ENCODE measurements at places on chromosomes 3 and 15.

DNA sequence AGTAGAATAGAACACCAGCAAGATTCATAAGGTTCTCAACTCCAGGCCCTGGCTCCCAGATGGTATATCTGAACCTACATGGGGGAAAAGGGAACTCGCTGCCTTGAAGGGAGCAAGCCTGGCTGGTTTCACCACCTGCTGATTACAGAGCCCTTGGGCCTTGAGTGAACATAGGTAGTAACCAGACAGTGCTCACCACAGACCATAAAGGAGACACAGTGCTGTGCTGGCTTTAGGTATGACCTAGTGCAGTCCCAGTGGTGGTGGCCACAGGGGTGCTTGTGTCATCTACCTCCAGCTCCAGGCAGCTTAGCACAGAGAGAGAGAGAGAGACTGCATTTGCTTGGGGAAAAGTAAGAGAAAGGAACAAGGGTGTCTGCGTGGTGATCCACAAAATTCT is 409.8 kb downstream of the FGF12 start:
- no peak for DNase-seq

DNA sequence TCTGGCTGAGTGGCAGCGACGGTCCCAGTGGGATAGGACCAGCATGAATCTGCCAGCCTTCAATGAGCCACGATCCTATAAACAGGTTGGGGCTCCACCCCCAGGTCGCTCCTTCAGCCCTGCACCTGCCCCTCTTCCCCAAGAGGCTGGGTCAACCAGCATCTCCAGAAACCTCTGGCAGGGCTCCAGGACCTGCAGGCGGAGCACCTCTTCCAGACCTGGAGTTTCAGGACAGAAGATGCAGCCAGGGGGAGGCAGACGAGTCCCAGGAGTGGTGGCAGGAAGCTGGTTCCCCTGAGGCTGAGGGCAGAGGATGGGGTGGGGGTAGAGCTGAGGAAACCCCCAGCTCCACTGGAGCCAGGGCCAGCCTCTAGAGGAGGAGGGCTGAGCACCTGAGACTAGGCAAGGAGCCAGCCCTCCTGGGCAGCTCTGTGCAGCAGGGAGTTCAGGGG is at the start of gene PLA2G4D:
TSS of gene PLA2G4D (minus strand) at position 51 of the 452 bp plus-strand sequence. CDS start 103 bp downstream, outside the sequence.
- no peak for DNase-seq

- DNase-seq, result peak; percentile 43
Measured at GRCh38 chr15:59622289-59622688, 10.7 kb downstream of the GCNT3 start.

DNA sequence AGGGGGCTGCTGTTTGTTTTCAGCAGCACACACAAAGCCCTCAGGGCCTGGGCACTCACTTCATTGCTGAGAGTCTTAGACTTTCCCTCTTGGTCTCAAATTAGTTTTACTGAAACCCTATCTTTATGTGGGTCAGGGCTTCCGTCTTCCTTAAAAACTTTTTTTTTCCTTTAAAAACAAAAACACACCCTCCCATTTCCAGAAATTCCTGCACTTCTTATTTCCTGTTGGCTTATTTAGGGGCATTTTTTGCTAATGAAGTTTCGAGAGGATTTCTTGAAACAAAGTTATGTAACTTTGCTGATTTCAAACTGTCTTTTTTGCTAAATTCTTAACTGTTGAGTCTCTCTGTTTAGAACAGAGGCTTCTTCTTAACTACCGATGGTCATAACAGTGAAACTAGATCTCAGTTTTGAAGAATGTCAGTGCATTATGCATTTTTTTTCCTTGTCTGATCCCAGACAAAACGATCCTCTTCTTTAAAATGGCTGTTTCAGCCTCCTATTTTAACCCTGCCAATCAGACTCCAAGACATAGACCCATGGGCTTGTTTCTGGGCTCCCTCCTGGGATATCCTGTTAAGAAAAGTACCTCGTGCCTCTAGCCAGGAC is 23.3 kb downstream of the ANAPC13 start:
- DNase-seq, result no peak

- no peak for DNase-seq
Measured at GRCh38 chr3:102159810-102160451, 274.9 kb upstream of the ZPLD1 start.
